ENCODE measurements at places on chromosomes 12 and 14.

GRCh38 chr14:86665975-86666374 is 1136.0 kb downstream of the FLRT2 start:
- DNase-seq: no peak

GRCh38 chr12:112216223-112216622 is 90.9 kb downstream of the TRAFD1 start:
- DNase-seq: no peak

DNA sequence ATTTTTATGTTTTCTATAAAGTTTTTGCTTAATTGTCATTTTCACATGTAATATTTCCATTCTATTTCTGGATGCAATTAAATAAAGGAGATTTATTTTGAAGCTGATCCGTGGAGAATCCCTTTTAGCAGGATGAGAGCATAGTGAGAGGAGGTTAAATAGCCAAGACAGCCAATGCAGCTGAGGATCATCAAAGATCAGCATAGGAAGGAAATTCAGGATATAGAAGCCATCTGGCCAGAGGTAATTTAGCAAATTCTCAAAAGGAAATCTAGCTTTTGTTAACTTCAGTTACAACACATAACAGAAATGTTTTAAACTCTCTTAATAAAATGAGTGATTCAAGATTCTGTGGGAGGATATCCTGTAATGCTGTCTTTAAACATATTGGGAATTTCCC is 122.8 kb upstream of the PDE3A start:
- DNase-seq: no peak

- no peak for DNase-seq
Observed at GRCh38 chr12:6318440-6318879, 8.0 kb downstream of the PLEKHG6 start.

- DNase-seq: no peak
Observed at GRCh38 chr12:108131657-108132126, 2.6 kb downstream of the WSCD2 start.
